Stimulated activated CD8-positive, alpha-beta memory T cell treated with anti-CD3 and anti-CD28 coated beads, Interleukin-15, amount 100 ng/mL, for 48 hours (primary cell): ENCODE measurements at places on chromosomes 3 and 15.

GRCh38 chr15:39279311-39279710, 301.6 kb upstream of the THBS1 start:
- DNase-seq: no peak

GRCh38 chr3:46239952-46240351, 2.3 kb upstream of the CCR3 start:
- no peak for DNase-seq

DNA sequence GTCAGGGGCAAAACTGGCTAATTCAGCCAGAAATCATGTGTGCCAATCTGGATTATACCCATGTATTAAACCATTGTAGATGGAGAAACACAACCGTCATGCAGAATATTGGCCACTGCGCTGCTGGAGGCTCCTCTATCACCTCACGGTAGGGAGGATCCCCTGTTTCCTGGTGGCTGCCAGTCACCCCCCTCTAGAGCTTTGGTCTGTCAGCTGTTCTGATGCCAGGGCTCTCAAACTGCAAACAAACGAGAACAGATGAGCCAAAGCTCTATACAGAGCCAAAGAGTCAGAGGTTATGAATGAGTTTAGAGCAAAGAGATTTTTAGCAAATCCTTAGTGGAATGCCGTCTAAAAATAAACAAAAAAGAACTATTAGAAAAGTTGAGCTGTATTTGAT, 62.5 kb downstream of the IL20RB start:
- no peak for DNase-seq

GRCh38 chr3:33612607-33613006, 105.4 kb downstream of the CLASP2 start:
- no peak for DNase-seq

GRCh38 chr15:63899193-63899592, 65.4 kb upstream of the HERC1 start:
- DNase-seq: no peak

DNA sequence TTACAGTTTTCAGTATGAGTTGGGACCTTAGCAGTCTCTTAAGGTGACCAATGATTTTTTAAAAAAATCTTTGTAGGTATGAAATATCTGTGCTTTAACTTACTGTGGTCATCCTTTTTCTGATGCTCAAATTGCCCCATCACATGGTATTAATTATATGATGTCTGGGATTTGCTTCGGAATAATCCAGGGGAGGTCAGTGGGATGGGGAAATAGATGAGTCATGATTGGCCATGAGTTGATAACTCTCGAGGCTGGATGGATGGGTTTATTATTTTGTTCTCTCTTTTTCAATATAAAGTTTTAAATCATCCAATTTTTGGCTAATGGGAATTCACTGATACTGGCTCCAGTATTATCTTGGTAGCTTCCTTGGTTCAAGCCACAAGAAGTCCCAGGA, 370.3 kb upstream of the TPM1 start:
- no peak for DNase-seq

DNA sequence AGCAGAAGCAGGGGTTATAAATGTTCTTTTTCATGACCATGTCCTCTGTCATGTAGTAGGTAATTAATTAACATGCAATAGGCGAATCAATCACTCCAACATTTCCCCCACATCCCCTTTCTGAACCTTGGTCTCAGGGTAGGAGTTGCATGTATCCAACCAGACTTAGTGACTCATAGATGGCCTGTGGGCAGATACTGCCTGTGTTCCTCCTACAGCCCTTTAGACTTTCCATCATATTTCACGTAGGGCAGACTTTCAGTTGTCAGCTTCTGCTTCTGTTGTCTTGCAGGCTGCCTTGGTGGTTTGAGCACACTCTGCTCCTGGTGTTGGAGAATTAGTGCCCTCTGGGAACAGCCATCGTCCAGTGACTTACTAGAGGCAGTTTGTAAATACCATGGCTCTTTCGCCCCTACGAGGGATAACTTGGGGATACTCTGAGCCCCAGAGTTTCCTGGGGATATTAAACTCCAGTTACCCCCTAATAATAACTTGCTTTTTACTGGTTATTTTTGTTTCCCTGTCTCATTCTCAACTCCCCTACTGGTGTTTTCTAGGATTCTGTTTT, 244.4 kb downstream of the EDEM1 start:
- DNase-seq: no peak

GRCh38 chr3:99878005-99878404, 60.3 kb downstream of the CMSS1 start:
- DNase-seq: no peak

- DNase-seq: no peak
Observed at GRCh38 chr3:72162649-72163184, 377.8 kb upstream of the PROK2 start.
